ENCODE measurements at places on chromosomes 12 and 14. TPM values are rescaled to one million over a fixed set of nuclear protein-coding genes. Genes with fewer than 3 reads are reported as not detected.

DNA sequence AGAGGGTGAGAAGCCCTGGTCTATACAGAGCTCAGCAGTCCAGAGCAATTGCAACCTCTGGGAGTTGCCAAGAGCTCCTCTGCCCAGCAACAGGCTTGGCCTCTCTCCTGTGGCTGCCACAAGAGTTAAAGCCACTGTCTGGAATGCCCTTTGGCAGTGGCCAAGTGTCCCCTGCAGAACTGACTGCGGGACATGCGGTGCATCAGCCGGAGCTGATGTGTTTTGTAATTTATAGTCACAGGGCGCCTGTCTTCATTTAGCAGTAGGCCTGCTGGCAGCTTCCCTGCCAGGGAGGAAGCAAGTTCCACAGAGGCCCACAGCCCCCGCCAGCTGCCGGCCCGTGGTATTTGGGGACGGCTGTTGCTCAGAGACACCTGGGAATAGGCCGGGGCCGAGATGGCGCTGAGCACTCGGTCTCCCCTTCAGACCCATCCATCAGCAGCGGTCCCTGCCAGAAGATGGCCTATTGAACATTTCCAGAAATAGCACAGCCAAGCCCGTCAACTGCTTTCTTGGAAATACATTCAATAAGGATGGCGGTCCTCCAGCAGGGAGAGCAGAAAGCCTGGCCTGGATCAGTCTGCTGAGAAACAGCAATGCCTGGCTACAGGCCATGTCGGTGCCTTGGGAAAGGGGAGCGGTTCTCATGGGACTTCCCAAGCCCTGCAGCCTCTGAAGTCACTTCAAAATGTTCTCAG, 217.4 kb downstream of the CRADD start:
- H3K36me3 ChIP-seq = no peaks in the 10 kb centered on the region
- peak; percentile 57 for DNase-seq
- H3K4me3 ChIP-seq = no peak overlapping the region
- peaks cover 17% of the 10 kb centered on the region for H3K4me1 ChIP-seq
- H3K27me3 ChIP-seq = no peaks in the 10 kb centered on the region

- H3K36me3 ChIP-seq = no peaks in the 10 kb centered on the region
- H3K4me3 ChIP-seq = no peak overlapping the region
- DNase-seq = no peak
Observed at GRCh38 chr12:47052274-47052673, 27.1 kb upstream of the PCED1B start.

DNA sequence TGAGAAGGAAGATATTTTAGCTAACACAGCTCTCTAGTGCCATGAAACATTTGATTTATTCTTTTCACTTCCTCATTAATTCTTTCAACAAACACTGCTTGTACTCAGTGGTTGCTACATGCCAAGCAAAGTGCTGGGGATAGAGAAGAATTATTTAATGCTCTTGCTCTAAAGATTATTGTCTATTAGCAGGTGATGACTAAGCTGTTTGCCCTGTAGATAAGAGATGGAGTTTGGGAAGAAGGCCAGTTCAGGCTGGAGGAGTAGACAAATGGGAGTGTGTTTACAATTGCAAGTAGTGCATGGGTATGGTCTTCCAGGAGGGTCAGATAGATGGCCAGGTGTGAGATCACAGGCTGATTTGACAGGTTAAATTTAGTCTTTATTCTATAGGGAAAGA, 99.8 kb upstream of the SEL1L start:
- no peaks in the 10 kb centered on the region for H3K27me3 ChIP-seq
- H3K27ac ChIP-seq = no peak overlapping the region
- DNase-seq = no peak
- H3K4me3 ChIP-seq = no peak overlapping the region
- no peaks in the 10 kb centered on the region for H3K4me1 ChIP-seq

DNA sequence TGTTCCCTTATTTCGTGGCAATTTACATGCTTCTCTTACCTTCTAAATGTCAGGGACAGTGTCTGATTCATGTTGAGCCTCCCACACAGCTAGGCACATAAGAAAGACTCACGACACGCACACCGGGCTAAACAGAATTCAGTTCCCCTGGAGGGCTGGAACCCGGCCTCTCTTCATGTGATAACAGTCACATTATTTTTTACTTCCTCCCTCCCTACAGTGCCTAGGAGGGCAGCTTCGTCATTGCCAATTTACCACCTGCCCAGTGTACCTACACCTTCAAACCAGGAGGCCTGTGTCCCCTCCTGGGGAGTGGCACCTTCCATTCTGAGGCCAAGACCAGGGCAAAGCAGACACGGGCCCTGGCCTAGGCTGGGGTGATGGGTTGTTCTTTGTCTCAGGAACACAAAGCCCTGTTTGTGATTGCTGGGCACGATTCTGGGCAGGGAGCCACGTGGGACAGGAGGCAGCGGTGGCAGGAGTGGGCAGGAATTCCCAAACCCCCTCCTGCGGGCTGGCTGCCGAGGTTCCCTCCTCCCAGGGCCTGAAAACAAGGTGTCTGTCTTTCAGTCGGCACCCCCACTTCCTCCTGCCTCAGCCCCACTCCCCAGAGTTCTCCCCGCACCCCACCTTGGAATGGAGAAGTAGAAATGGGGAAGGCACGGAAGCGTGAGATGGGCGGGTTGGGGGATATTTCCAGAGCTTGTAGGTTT, 6.8 kb upstream of the RASAL1 start:
- H3K27me3 ChIP-seq = peaks cover 4% of the 10 kb centered on the region
- no peaks in the 10 kb centered on the region for H3K36me3 ChIP-seq

The SLCO1B1 gene
- not detected for total RNA-seq

The CPNE6 gene
- not detected for total RNA-seq

DNA sequence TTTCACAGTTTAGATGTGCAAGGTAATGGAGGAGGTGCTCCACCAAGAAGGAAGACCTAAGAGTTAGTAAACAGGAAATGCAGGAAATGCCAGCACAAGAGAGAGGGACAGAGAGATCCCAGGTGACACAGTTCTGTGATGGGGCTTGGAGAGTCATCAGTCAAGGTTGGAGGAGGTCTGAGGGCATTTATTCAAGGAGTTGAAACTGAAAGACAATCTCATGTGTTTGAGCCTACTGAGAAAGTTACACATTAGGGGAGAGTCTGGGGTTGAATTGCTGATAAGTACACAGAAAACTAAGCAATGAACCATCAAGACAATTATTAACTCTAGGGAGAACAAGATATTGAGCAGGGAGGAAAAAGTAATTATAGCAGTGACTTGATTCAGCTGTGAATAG, 138.5 kb downstream of the ANO6 start:
- no peak overlapping the region for H3K27ac ChIP-seq
- no peak overlapping the region for H3K4me3 ChIP-seq
- no peak for DNase-seq
- peaks cover 30% of the 10 kb centered on the region for H3K36me3 ChIP-seq

The HSPB8 gene
- 47.9 TPM for total RNA-seq

The ADAMTS20 gene
- not detected for total RNA-seq

The KRT82 gene
- not detected for total RNA-seq

DNA sequence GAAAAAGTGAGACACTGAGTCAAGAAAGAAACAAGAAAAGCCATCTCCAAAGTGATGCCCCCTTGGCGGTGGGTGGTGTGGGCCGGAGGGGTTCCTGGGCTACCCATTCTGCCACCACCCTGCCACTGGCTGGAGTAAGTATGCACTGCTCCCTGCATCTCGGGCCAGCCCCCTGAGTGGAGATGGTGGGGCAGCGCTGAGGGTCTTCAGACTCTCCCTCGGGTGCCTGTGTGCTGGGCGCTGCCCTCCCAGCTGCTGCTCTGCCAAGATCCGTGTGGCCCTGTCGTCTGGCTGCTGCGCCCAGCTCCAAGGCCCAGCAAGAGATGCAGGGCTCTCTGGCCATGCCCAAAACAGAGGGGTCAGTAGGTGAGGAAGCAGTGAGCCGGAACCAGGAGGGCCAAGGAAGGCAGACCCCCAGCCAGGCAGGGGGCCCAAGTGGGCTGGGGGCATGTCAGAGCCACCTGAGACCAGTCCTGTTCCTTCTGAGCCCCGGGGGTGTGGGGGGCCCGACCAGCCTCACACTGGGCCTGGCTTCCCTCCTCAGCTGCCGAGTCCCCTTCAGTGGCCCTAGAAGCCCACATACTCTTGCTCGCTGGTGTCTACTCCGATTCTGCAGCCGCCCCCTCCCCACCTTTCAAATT, 5.2 kb downstream of the GPR132 start:
- H3K27me3 ChIP-seq = peaks cover 5% of the 10 kb centered on the region
- no peaks in the 10 kb centered on the region for H3K36me3 ChIP-seq
- H3K27ac ChIP-seq = peak overlapping the region; percentile 82
- peaks cover 65% of the 10 kb centered on the region for H3K4me1 ChIP-seq

- H3K4me3 ChIP-seq = no peak overlapping the region
- no peak for DNase-seq
- no peaks in the 10 kb centered on the region for H3K36me3 ChIP-seq
- peaks cover 30% of the 10 kb centered on the region for H3K27me3 ChIP-seq
- no peak overlapping the region for H3K27ac ChIP-seq
- H3K4me1 ChIP-seq = no peaks in the 10 kb centered on the region
Observed at GRCh38 chr12:4829161-4829792, 80.4 kb upstream of the KCNA1 start.

GRCh38 chr12:4154672-4155225, 118.8 kb upstream of the CCND2 start:
- H3K27ac ChIP-seq = no peak overlapping the region
- H3K36me3 ChIP-seq = no peaks in the 10 kb centered on the region
- no peak for DNase-seq
